ENCODE measurements at places on chromosomes 13 and 19.

DNA sequence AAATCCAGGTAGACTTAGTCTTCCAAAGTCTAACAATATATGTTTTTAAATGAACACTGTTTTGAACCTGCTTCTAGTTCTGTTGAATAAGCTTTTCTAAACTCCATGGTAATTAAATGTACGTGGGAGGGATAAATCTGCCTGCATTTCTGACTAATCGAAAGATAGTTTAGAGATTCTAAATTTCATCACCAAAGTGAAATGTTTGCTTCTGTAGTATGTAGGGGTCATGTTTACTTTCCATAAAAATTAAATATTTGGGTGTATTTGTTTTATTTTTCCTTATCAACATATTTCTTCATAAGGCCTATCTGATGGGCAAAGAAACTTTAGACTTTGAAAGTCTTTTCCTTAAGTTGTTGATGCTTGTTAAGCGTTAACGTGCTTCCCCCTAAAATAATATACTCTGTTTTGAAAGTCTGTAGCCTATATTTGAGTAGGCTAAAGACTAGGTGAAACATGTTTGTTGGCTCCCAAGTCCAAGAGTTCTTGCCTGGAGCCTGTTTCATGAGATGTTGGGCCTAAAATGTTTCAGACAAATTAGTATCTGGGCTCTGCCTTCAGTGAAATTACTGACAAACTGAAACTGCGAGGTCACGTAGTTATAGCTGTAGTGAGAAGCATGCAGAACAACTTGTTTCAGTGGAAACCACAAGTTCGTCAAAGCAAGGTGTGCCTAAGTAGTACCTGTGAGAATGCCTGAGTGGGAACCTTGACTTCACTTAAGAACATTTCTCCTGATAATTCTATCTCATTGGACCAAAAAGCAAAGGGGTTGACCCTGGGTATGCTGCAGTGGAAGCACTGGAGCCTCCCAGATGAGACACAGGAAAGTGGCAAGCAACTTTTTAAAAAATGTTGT, 126.2 kb downstream of the LMO7 start:
- DNase-seq, result no peak

DNA sequence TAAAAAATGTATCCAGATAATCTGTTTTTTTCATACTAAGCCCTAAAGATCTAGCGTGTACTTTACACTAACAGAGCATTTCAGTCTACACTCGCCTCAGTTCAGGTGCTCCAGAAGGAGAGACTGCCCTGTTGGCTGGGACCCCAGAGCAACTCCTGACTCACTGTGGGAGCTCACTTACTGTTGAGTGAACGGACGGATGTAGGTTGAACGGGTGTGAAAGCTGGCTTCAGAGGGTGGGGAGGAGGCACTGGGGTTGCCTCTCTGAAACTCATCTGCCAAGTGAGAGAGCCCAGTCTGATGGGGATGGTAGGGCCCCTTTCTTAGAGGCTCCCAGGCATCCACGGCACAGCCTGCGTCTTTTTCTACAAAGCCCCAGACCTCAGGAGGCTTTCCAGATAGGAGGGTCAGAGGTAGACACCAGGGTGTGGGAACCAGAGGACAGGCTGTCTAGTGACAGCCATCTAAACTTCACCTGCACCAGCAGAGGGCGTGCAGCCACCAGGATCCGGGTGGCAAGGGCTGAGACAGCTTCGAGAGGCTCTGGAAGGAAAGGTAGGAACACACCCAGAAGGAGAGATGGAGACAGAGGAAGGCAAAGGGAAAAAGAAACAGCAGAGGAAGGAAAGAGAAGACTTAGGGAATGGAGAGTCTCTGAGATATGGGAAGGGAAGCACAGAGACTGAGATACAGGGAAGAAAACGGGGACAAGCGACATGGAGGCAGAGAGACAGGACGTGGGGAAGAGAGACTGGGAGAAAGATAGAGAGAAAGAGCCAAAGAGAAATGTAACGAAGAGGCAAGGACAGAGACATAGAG, 3.7 kb downstream of the KASH5 start:
- DNase-seq, result peak; percentile 64

GRCh38 chr13:110455444-110455843, 106.1 kb downstream of the RAB20 start:
- no peak for DNase-seq

DNA sequence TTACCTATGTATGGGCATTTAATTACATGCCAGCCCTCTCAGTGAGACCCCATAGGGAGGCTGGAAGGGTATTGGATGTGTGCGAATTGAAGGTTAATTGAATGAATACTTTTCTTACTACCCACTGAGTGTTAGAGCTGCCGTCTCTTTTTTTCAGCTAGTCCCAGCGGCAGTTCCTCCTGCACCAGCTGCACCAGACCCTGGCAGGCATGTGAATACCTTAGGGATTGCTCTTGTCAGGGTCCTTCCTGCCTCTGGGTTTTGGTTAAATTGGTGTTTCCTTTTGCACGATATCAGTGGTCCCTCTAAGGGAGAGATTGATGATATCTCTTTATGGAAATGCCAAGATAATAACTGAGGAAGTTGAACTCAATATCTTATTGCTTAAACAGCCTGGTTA, 9.8 kb upstream of the CXCL17 start:
- no peak for DNase-seq

DNA sequence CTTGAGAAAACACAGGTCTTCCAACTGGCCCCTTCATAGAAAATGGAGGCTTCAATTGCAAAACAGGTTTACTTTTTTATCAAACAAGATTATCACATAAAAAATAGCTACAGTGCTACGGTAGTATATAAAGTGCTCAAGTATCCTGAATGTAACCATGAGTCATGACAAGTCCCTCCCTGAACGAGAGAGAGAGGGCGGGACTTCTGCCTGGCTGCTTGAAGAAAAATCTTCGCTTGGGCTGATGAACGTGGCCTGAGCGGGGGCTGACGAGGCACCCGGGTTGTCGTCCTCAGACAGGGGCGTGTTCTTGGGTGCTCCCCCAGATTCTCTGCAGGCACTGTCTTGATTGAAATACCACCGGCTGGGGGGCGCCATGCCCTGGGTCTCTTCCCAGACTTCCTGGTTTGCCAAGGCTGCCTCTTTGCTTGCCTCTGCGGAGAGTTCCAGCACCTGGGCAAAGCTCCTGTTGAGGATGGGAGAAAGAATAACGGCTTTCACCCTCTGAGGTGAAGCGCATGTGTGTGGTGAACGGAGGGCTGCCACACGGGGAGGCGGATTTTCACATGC, 23.2 kb upstream of the CPAMD8 start:
- no peak for DNase-seq

- DNase-seq, result peak; percentile 57
Measured at GRCh38 chr19:54168174-54168917, 4.6 kb downstream of the TMC4 start.

GRCh38 chr19:40279120-40279551, 6.0 kb downstream of the AKT2 start:
- no peak for DNase-seq

DNA sequence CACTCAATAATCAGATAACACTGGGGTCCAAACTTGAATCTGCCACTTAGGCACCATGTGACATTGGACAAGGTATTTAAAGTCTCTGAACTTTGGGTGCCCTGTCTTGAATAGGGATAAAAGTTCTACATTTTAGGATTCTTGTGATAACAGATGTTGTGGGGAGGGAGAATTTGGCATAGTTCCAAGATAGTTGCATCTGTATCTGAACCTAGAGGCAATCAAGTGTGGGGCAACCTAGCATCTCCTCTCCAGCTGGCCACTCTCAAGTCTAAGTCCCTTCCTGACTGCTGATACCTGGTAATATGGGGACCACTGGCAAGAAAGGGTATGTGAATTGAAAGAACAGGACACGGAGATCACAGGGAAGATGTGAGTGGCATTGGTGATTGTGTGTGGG, 256.1 kb downstream of the FOXO1 start:
- no peak for DNase-seq

- no peak for DNase-seq
Measured at GRCh38 chr13:109576331-109576813, 210.0 kb downstream of the IRS2 start.

- no peak for DNase-seq
Measured at GRCh38 chr19:42024622-42025111, 30.6 kb upstream of the ATP1A3 start.

GRCh38 chr13:113209759-113210421, 477 bp downstream of the CUL4A start:
- DNase-seq, result no peak

Measured in DMS 273 treated with DMSO at 0.1 percent for 48 hours (cell line).